ENCODE measurements at places on chromosomes 4 and X.

- DNase-seq = no peak
These were observed 77.1 kb downstream of the TBCK start for GRCh38 chr4:106238820-106239420.

DNA sequence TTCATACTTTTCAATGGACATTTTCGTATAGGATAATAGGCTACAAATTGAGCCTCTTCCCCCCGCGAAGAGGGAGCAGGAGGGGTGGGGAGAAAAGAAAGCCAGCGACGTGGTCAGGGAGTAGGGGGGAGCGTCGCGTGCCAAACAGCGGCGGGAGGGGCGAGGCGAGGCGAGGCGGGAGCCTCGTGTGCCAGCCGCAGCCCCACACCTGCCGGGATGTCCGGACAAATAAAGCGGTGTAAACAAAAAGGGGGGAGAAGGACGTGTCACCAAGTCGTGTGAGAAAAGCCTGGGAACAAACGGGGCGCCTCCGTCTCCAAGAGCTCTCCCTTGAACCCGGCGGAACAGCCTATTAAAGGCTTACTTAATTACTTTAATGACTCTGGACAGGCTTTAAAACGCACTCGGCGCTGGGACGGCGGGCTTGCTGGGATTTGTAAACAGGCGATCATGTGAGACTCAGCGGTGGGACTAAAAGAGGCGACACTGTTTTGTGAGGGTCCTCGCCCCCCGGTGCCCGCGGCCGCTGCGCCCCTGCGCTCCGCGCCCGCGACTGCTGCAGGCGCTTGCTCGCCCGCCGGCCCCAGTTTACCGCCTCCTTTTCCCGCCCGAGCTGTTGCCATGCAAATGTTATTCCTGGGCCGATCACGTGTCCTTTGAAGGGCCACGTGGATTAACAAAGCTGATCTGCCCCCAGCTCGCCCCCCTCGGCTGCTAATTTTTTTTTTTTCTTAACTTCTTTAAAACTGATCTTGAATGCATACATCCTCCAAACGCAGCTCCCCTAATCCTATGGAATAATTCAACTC lies at the start of gene HELT:
HELT (plus strand) TSS at position 527 of the 809 bp plus-strand sequence. CDS start 439 bp downstream, outside the sequence.
- no peak for DNase-seq

DNA sequence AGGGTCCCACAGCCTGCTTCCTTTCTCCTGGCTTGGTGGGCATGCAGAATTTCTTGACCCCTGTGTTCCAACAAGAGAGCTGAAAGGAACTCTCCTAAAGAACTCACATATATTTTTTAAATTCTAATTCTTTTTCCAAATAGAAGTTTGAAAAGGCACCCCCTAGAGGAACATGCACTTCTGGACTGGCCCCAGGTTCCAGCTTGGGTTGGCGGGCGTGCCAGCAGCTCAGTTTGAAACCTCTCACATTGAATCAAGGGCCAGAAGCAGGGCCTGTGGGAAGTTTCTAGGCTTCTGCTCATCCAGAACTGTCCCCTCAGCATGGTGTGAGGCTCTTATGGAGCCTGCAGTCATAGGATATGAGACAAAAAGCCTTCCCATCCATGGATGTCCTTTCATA lies 132.6 kb downstream of the ATG4A start:
- DNase-seq = no peak

DNA sequence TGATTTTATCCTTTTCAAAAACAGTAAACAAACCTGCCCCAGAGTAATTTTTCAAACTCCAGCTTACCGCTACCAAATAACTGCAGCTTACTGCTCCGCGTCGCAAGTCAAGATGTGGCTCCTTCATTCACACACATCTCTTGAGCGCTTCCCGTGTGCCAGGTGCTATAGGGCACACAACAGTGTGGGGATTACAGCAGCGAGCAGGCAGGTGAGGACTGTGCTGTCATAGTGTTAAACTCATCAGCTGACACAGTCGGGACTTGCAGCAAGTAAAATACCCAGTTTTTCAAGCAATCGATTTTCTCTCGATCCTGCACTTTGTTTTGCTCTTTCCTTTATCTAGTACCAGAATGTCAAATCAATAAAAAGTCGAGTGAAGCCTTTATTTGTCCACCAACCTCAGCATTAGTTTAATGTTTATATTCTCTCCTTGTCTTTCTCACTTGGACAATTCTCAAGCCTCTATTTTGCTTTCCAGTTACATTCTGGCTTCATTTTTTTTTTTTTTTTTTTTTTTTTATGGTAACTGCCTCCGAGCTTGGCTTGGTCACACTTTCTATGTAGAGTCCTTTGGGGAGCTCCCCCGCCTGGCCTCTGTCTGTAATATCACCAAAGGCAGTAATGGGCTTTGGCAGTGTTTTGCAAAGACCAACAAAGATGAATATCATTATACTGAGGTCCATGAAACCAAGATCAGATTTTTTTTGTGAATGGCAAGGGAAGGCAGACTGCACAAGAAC lies 8.3 kb upstream of the ASB5 start:
- DNase-seq = no peak

Data from bone marrow (tissue), 2 donors.